ENCODE measurements at places on chromosomes 12 and 14.

GRCh38 chr14:103730490-103731035 lies 15.0 kb downstream of the ZFYVE21 start:
- no peak for DNase-seq

DNA sequence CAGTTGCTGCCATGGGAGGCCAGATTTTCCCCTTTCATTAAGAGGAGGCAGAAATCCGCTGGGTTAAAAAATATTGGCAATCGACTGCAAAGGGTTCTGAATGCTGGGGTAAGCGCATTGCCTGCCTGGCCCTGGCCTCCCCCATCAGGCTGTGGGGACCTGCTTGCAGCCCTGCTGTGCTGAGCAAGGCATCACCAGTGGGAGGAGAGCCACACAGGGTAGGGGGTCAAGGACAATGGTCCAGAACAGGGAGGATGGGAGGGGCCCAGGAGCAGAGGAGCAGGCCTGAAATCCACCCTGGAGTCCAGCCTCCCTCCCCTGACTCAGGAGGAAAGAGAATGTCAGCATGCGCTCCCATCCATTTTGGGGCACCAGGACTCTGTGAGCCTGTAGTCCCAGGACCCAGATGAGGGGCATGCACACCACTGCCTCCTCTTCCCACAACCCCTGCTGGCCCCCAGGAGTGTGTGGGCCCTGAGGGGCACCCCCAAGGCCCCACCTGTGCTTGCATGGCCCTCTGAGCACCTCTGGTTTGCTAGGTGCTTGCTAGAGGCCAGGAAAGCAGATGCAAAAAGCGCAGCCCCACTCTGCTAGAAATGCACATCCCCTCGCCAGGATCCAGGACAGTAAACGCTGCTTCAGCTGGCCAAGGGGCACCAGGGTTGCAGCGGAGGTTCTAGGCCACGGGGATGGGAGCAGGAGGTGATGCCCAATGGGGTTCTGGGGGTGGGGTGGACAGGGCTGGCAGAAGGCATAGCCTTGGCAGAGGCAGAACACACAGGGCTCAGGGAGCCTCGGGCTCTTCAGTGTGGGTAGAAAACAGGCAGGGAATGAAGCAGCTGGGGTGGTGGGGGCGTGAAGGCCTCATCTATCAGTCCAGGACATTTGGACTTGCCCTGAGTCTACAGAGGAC lies 14.6 kb downstream of the TESC start:
- no peak for DNase-seq

DNA sequence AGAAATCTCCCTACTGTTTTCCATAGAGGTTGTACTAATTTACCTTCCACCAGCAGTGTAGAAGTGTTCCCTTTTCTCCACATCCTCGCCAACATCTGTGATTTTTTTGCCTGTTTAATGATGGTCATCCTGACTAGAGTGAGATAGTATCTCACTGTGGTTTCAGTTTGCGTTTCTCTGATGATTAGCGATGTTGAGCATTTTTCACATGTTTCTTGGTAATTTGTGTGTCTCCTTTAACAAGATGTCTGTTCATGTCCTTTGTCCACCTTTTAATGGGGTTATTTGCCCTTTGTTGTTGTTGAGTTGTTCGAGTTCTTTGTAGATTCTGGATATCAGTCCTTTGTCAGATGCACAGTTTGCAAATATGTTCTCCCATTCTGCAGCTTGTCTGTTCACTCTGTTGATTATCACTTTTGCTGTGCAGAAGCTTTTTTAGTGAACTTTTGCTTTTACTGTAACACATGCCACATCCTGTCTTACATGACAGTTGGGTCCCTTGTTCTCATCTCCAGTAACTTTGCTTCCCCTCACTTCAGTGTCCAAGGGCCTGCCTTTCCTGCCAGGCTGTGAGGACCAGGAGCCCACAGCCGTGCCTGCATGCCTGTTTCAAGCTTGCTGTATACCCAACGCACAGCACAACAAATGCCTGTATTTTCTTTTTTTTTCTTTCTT lies 64.9 kb downstream of the SPRING1 start:
- no peak for DNase-seq

DNA sequence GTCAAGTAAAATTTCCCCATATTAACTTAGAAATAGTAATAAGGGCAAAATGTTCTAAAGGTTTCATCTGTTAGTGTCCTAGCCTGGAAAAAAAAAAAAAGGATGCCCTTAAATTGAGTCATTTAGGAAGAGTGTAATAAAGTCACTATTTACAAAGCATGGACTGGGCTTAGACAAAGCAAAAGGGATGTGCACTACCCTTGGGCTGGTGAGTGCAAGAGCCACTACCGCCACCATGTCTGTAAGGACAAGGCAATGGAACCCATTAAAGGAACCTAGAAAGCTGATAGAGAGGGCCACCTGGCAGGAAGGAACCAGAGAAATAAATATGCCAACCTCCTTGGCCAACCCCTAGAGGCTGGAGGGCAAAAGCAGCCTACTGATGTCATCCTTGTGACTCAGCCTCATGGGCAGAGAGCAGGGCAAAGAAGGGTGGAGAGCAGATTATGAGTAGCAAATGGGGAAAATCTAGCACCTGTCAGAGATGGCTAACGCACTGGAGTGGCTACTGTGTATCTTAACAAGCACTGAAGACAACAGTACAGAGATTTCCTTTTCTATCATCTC lies 59.5 kb upstream of the FUT8 start:
- DNase-seq = no peak

GRCh38 chr12:5030066-5030465 lies 13.6 kb upstream of the KCNA5 start:
- no peak for DNase-seq

- DNase-seq = no peak
These were observed 12.9 kb downstream of the TTC9 start for GRCh38 chr14:70654632-70655031.

- DNase-seq = no peak
These were observed 264.7 kb downstream of the MED13L start for GRCh38 chr12:116012757-116013156.

DNA sequence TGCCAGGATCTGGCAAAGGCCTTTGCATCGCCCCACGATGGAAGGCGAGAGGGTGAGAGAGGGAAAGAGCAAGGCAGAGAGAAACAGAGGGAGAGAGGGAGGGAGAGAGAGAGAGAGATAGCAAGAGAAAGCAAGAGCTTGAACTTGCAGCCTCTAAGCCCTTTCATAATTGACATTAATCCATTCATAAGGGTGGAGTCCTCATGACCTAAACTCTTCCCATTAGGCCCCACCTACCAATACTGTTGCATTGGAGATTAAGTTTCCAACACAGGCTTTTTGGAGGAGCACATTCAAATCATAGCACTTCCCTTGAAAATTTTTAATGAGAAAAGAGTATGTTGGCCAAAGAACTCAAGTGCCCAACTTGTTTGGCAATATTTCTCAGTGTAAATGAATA lies 48.6 kb upstream of the ZDHHC17 start:
- DNase-seq = no peak

- no peak for DNase-seq
These were observed 1.2 kb upstream of the NEMP1 start for GRCh38 chr12:57079821-57080220.

DNA sequence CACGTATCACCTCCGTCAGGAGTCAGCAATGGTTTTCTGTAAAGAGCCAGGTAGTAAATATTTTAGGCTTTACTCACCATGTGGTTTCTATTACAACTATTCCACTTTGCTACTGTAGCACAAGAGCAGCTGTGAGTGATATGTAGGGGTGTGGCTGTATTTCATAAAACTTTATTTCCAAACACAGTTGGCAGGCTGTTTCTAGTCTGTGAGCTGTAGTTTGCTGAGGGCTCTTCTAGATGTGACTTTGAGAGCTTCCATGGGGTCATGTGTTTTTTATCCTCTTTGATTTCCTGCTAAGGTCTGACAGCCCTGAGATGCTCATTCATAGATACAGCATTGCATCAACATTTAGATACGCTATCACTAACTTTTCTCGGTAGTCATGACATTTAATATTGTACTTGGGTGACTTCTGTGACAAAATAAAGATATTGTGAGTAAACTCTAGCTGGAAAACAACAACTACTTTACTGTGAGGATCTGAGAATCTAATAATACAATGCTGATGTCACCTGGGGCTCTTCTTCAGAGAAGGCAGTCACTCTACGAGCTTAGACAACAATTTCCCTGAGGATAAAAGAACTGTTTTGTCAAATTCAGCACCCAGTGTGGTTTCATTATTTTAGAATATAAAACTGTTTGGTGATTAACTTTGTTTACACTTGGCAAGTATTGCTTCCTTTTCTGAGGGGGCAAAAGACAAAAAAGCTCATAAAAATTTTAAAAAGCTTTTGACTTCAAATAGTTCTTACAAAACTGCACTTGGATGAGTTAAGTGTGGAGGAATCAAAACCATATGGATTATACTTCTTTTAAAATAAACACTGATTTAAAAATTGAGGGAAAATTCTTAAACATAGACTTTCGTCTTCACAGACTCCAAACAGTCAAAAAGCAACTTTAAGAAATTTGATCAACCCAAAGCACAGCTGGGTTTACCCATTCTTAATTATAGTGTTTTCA lies 231.2 kb upstream of the DCN start:
- no peak for DNase-seq

GRCh38 chr14:61429316-61429715 lies 107.9 kb downstream of the PRKCH start:
- DNase-seq = no peak

- no peak for DNase-seq
These were observed 661 bp downstream of the DENR start for GRCh38 chr12:122753319-122753650.

DNA sequence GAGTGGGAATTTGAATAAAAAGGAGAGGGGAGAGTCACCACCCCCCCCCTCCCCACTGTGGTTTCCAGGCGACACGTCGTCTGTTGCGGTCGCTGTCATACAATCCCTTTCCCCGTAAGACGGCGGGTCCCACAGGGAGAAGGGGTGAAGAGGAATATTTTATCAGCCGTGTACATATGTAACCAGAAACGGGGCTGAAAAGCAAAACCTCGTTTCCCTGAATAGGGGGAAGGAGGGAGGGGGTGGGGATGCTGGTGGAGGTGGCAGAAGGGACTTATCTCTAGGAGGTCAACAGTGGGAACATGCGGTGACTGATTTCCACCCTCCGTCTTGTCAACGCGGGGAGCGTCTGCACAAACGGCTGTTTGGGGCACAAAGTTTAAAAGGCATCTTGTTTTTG lies 171.4 kb downstream of the RBM19 start:
- DNase-seq = no peak

DNA sequence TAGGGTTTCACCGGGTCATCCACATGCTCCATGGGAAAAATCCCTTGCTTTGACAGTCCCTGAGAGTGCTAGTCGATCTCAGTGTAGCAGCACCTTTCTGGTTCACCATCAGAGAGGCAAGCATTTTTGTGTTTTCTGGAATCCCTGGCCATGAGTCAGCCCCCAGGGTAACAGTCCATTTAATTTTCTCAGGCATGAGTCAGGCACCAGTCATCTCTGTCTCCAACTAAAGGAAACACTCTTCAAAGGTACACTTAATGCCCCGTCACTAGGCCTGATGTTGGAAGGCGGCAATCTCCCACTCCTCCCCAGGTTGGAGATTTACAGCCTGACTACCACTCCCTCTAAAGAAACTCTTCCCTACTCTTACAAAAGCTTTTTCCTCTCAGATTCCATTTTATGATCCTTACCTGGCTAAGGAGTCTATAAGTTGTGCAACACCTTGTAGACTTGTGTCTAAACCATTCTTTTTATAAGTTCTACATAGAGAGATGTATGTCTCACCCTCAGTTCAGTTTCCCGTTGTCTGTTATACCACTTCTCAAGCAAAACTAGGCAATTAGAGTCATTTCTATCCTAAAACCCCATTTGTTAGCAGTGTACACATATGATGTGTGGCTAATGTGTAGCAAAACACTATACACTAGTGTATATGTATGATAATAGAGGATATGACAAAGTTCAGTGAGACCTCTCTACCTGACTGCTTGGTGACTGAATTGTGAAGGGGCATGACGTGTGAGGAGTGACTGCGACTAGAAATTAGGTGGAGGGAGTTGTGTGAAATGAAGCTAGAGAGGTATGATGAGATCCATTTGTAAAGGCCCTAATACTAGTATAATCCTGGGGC lies 24.6 kb downstream of the TMEM19 start:
- DNase-seq = no peak

- no peak for DNase-seq
These were observed 379.4 kb downstream of the ALG10 start for GRCh38 chr12:34401659-34402227.

GRCh38 chr14:75275598-75275997 lies 3.0 kb upstream of the FOS start:
- DNase-seq = no peak

DNA sequence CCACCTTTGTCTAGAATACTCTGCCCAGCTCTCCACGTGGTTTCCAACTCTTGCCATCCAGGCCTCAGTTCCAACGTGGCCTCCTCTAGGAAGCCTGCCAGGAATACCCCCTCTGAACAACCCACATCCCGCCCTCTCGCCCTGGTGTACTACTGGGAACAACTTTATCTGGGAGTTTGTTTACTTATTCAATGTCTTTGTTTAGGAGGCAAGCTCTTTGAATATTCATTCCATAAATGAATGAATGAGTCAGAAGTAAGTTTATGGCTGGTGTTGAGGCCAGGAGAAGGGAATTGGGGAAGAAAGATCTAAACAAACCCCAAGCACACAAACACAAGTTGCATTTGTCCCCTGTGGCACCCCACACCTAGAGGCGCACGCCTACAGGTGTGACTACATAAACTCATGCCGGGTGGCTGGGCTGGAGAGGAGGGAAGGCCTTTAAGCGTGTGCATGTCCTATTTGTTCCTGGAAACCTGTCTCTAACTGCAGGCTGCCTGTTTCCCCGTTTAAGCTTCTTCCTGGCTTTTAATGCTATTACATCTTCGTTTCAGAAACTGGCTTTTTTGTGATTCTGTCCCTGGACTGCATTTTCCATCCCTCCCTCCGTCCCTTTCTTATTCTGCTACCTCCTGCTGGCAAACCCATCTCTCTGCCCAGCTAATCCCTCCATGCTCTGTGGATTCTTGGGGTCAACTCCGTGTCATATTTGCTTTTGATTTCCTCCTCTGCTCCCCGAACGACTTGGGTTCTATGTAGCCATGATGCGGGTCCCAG lies 57.9 kb downstream of the FZD10 start:
- no peak for DNase-seq

DNA sequence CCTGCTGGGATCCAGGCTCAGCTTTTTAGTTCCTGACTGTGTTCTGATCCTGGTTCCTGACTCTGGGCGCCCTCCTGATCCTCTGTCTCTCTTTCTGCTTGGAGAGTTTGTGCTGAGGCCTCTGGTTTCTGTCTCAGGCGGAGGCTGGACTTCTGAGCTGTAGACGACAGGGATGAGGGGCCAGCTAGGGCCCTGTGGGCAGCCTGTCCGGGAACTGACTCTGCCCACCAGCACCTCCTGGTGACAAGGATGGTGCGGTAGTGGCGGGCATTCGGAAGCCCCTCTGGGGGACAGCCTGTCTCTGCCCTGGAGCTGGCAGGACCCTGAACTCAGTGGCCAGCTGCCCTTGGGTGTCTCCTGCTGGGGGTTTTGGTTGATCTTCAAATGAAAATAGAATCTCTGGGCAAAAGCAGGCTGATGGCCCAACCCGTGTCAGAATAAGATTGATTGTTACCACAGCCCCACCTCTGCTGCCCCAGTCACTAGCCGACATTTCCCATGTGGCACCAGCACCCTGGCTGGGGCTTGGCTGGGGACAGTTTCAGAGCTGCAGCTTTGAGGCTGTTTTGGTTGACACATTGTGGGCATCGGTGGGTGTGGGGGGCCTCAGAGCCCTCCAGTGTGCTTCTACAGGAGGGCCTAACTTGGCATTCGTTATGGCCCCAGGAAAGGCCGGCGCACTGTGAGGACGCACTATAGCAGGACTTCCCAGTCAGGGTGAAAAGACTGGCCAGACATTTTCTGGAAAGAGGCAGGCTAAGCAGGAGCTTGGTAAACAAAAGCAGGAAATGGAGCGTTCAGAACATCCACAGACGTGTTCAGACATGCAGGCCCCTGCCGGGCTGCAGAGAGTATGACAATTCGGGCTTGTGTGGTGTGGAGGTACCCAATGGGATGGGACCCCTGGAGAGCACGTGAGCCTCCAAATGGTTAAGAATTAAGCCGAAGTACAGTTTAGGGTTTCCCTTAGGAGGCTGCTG lies 16.2 kb downstream of the KRT80 start:
- DNase-seq = no peak

Data from cortex of kidney (tissue), 1 donor.